H54 (cell line): ENCODE measurements at places on chromosomes 1 and 21.

- no peak for DNase-seq
These were observed 322.5 kb upstream of the FAM78B start for GRCh38 chr1:166489356-166489669.

GRCh38 chr1:73500154-73500553 lies 697.8 kb downstream of the LRRIQ3 start:
- DNase-seq = no peak

GRCh38 chr1:93000291-93000690 lies 39.0 kb upstream of the DIPK1A start:
- DNase-seq = no peak

DNA sequence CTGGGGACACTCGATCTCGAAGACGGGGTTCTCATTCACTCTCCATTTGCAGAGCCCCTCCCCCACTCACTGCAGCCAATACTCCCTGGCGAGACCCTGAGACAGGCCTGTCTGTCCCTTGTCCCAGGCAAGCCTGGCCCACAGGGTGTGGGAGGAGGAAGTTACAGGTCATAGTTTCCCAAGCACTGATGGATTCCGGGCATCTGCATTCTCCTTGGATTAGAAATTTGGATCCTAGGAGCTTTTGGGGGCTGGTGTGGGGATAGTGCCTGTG lies 11.3 kb downstream of the WNT3A start:
- no peak for DNase-seq

GRCh38 chr1:74245168-74245772 lies 10.1 kb downstream of the TNNI3K start:
- DNase-seq = no peak

DNA sequence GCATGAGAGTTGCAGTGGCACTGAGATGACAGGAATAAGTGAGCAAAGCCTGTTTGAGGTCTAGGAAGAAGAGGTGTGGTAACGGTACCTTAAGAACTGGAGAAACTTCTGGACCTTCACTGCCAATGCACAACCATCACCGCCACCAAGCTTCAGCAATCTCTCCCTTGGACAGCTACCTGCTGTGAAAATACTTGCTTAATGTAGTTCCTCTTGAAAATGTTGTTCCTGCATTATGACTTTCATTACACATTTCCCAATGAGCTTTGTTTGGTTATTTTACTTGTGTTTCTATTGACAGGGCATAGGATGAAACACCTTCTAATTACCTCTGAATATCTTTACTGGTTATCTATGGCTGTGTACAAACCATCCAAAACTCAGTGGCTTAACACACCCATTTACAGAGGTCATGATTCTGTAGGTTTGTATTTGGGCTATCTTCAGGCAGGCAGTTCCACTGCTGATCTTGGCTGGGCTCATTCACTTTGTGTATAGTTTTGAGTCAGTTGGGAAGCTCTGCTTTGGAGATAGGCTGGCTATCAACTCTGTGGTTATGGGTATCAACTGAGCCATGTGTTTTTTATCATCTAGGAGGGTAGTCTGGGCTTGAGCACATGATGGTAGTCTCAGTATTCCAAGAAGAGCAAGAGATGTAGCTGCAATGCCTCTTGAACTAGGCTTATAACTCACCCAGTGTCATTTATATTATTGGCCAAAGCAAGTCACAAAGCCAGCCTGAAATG lies 149.4 kb downstream of the ELAVL4 start:
- no peak for DNase-seq
